ENCODE measurements at places on chromosomes 3 and 15. TPM values are rescaled to one million over a fixed set of nuclear protein-coding genes. Genes with fewer than 3 reads are reported as not detected.

Gene CPN2
- not detected for polyA plus RNA-seq

Gene LNP1
- polyA plus RNA-seq = 0.73 TPM

Gene TMEM207
- not detected for polyA plus RNA-seq

Gene GALNT15
- polyA plus RNA-seq = not detected

Gene CHRD
- not detected for polyA plus RNA-seq

Gene PPARG
- polyA plus RNA-seq = 0.24 TPM

Gene APOD
- polyA plus RNA-seq = not detected

Gene IL20RB
- polyA plus RNA-seq = 0.42 TPM

Gene MGA
- 16.1 TPM for polyA plus RNA-seq

Gene RAB8B
- 67.4 TPM for polyA plus RNA-seq

Gene AHSG
- polyA plus RNA-seq = not detected

Gene P2RY13
- 0.13 TPM for polyA plus RNA-seq

Gene TM6SF1
- not detected for polyA plus RNA-seq

Gene CACNA1D
- polyA plus RNA-seq = not detected

- no peak for DNase-seq
Observed at GRCh38 chr15:85592148-85592547, 202.6 kb downstream of the KLHL25 start.

- DNase-seq = no peak
Observed at GRCh38 chr3:167372138-167372537, 8.0 kb downstream of the ZBBX start.

- no peak for DNase-seq
Observed at GRCh38 chr3:192445770-192446644, 281.3 kb downstream of the FGF12 start.

- DNase-seq = no peak
Observed at GRCh38 chr15:58575045-58575786, 143.4 kb downstream of the LIPC start.

DNA sequence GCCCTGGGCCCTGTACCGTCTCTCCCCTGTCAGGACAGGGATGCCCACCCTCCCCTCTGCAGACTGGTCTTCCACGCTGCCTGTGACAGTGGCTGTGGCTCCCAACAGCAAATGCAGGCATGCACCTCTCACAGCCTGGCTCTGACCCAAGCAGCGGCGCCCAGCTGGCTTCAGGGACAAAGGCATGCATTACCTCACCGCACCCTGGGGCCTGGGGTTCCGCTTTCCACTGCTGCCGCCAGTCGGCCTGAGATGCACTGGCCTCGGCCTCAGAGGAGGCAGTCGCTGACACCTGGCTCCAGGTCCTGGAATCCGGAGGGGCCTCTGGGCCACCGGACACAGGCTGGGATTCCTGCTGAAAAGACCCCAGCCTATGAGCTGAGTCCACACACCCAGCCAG is 70.3 kb downstream of the SCN5A start:
- DNase-seq = no peak

GRCh38 chr3:67587811-67588210 is 66.6 kb downstream of the SUCLG2 start:
- DNase-seq = no peak

DNA sequence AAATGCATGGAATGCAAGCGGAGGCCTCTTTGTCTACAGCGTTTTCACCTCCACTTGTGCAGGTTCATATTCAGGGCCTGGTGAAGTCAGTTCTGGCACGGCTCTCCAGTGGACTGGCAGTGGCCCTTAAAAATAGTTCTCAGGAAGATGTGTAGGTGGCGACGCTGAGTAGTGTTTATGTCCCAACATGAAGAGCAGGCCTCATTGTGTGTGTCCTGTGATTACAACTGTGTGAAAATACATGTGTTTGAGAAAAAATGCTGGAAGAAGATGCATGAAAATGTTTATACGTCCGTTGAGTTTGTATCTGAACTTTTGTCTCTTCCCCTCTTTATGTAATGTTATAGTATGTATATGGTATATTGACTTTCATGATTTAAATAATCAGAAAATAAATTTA is 7.2 kb downstream of the LIPC start:
- DNase-seq = no peak

GRCh38 chr3:194460566-194460965 is 26.2 kb downstream of the ATP13A3 start:
- no peak for DNase-seq

DNA sequence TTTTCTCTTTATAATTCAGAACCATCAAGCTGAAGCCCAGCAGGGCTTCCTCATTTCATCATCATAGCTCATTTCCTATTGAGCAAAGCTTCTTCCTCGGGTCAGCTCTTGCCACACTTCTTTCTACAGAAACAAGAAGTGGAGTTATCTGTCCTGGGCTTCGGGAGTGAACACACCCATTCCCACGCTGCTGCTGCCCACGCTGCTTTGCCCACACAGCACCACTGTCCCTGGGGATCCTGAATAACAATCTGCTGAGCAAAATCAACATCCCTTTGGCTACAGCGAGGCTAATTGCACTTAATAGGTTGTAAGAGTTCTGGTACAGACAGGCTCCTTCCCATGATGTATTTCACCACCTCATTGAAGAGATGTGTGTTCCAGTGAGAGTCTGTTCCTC is 23.7 kb downstream of the CEP19 start:
- DNase-seq = no peak

DNA sequence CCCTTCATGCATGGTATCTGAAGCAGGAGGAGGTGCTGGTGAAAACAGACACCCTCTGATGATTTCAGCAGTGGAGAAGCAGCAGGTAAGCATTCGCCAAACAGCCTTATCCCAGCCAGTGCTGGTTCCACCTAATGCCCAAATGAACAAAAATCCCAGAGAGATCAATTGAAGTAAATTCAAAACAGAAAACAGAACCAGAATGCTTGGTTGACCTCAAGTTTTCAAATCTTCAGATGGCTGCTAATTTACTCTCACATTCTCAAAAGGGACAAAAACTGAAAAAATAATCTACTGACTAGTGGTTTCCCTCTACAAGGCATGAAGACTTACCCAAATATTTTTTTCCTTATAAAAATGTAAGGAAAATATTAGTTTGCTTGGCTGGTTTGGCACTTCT is 87.0 kb upstream of the MYO5C start:
- no peak for DNase-seq

DNA sequence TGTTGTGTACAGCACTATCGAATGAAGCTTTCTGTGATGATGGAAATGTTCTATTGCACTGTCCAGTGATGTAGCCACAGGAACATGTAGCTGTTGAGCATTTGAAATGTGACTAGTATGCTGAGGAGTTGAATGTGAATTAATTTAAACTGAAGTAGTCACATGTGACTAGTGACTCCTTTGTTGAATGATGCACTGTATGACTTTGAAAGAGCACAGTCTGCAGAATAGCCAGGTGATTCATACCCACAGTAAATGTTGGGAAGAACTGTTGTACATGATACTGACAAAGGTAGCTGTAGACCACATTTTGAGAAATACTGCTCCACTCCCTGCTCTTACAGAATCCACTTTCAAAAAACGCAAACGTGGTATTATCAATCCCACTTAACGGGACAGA is 34.0 kb upstream of the ACTL6A start:
- DNase-seq = no peak

GRCh38 chr3:108525971-108526370 is 15.6 kb upstream of the MYH15 start:
- no peak for DNase-seq

- no peak for DNase-seq
Observed at GRCh38 chr3:178054471-178054870, 481.8 kb upstream of the KCNMB2 start.

- DNase-seq = no peak
Observed at GRCh38 chr15:75694241-75695182, 18.1 kb downstream of the CSPG4 start.

DNA sequence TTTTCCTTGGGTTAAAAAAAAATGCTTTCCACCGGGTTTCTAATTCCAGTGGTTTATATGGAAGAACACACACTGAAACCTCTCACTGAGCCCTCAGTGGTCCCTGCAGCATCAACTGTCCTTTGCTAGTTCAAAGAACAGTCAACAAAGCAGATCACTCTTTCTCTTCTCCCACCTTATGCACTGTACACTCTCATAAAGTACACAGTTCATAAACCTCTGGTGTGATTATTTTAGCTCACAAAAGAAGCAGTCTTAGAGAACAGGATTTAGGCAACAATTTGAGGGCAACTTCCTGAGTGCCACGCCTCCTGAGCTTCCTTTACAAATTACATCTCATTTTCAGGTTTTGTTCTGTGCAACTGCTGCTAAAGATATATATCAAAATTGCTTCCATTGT is 728.4 kb upstream of the GOLIM4 start:
- no peak for DNase-seq

GRCh38 chr3:179174898-179175297 is 26.7 kb downstream of the PIK3CA start:
- no peak for DNase-seq

DNA sequence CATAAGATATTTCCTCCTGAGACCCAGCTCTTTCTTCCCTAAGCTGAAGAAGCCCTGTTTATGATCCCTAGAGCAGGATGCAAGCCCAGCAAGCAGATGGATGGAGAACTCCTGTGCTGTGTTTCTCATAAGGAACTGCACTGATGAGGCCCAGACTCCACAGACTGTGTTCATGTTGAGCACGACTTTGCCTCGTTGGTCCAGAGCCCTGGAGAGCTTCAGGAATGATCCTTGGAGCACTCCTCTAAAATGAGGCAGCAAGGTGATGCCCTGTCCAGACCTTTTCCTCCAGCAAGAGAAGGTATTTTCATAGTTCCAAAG is 83.8 kb downstream of the MYLK start:
- DNase-seq = no peak

DNA sequence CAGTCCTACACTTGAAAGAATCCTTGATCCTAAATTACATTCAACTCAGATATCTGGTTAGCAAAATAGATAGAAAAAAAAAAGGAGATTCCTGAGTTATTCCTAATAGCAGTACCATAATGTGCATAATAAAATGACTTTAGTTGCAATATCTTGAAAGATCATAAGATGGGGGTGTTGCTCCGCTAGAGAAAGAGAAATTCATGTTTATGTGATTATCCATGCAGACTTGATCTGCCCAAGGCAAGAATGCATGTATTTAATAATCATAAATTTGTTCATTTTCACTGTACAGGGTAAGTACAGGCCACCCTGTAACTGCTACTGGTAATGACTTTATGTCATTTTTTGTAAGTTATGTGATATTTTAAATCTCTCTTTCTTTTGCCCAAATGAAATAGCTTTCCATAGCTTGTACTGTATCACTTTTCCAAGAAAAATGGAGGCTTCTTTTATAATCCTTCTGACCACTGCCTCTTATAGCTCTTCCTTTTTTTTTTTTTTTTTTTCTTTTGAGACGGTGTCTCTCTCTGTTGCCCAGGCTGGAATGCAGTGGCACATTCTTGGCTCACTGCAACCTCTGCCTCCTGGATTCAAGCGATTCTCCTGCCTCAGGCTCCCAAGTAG is 84.6 kb downstream of the HCN4 start:
- no peak for DNase-seq

DNA sequence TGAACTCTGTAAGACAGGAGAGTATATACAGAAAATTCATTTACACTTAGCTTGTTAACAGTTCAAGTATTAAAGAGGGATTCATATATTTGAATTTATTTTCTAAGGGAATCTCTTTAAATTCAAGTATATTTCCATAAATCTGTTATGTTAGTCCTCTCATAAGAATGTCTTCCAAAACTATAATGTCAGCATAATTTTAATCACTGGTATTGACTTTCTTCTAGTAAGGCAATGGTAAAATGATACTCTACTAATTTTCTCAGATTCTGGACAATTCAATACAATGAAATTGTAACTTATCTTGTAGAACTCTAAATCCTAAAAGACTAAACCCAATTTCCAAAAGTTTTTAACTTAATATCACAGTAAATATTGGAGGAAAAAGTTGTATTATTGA is 66.3 kb upstream of the EPHA6 start:
- DNase-seq = no peak

- no peak for DNase-seq
Observed at GRCh38 chr3:28718074-28718849, 369.6 kb upstream of the AZI2 start.

- DNase-seq = no peak
Observed at GRCh38 chr15:62782071-62782841, 260.3 kb upstream of the TPM1 start.

DNA sequence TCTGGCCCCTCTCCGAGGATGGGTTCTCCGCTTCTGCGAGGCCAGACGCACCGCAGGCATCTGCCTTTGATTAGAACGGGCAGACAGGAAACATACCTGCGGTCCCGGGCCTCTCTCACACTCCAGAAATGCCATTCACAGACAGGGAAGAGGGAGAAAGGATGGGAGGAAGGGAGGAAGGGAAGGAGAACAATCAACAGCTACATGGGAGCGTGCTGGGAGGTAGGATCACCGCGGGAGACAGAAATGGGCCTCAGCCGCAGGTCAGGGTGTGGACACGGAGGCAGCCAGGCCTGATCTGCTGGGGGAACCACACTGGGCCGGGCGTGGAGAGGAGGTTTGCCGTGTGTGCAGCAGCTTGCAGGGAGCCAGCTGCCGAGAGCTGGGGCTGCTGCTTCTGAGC is 90.7 kb upstream of the RGMA start:
- DNase-seq = no peak

DNA sequence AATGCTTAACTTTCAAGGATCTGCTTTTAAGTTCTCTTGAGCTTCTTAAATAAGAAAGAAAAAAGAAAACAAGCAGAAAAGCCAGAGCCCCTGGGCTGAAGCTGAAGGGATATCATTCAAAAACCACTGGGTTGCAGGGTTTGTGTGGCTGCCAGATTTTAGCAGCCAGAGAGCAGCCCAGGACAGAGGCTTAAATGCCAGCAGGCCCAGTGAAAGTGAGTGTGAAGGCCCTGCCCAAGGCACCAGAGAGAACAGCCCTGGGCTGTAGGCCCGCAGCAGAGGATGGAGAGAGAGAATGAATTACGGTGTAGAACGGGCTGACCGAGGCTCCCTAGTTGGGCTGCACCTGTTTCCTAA is 106.3 kb upstream of the BOC start:
- no peak for DNase-seq

Measured in CD4-positive, CD25-positive, alpha-beta regulatory T cell (primary cell).